HepG2 (cell line): ENCODE measurements at places on chromosomes 12 and 14.

DNA sequence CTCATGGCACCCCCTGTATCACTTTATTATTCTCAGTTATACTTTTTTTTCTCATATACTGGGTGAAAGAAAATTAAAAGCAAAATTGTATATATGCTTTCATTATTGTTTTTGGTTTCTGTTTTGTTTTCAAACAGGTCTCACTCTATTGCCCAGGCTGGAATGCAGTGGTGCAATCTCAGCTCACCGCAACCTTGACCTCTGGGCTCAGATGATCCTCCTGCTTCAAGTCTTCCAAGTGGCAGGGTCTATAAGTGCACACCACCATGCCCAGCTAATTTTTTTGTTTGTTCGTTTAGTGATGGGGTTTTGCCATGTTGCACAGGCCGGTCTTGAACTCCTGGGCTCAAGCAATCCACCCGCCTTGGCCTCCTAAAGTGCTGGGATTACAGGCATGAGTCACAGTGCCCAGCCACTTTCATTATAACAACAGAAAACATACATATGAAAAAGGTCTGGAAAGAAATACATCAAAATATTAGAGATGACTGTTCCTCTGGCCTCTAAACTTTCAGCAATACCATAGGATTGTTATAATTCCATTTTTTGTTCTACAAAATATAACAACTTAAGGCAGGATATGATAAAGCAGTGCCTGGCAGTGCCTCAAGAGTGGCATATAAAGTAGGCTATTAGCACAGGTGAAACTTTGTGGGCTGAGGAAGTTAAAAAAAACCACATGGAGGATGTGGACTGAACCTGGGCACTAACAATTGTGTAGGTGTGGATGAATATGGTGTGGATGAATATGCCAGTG, 5.8 kb upstream of the NTN4 start:
- no peak overlapping the region for H3K4me3 ChIP-seq
- peaks cover 69% of the 10 kb centered on the region for H3K4me1 ChIP-seq
- peak; percentile 81 for DNase-seq
- no peaks in the 10 kb centered on the region for H3K27me3 ChIP-seq

- H3K4me3 ChIP-seq, result peak overlapping the region; percentile 84
- H3K36me3 ChIP-seq, result 0 out of 3 replicates have a peak, but pooled peaks cover under 1% of the 10 kb centered on the region
- peak; percentile 84 for DNase-seq
- no peaks in the 10 kb centered on the region for H3K27me3 ChIP-seq
Observed at GRCh38 chr12:67647799-67648520, 585 bp upstream of the DYRK2 start.

GRCh38 chr12:127613056-127613455, 653.9 kb upstream of the TMEM132C start:
- H3K27me3 ChIP-seq, result no peaks in the 10 kb centered on the region
- no peak for DNase-seq
- H3K27ac ChIP-seq, result no peak overlapping the region
- H3K4me3 ChIP-seq, result no peak overlapping the region

DNA sequence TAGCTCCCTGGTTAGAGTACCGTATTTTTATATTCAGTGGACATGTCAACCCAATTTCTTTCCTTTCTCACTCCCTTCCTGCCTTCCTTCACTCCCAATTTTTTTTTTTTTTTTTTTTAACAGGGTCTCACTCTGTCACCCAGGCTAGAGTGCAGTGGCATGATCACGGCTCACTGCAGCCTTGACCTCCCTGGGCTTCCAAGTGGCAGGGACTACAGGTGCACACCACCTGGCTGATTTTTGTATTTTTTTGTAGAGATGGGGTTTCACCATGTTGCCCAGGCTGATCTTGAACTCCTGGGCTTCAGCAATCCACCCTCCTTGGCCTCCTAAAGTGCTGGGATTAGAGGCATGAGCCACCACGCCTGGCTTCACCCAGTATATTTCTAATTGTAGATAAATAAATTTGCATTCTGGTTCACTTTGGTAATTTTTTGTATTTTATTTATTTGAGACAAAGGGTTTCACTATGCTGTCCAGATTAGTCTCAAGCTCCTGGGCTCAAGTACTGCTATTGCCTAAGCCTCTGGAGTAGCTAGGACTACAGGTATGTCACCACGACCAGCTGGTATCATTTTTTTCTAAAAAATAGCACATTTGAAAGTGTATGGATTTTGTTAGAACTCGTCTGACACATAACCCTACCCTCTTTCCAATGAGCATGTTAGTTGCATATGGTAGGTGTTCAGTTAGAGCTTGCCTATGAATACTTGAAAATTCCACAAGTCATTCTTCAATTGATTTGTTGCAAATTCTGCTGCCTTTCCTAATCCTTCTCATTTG, 15.7 kb downstream of the SLC38A2 start:
- DNase-seq, result no peak
- no peak overlapping the region for H3K27ac ChIP-seq
- H3K4me1 ChIP-seq, result peaks cover 15% of the 10 kb centered on the region
- H3K4me3 ChIP-seq, result no peak overlapping the region
- H3K36me3 ChIP-seq, result peaks cover 14% of the 10 kb centered on the region
- no peaks in the 10 kb centered on the region for H3K27me3 ChIP-seq

- H3K4me1 ChIP-seq, result peaks cover 26% of the 10 kb centered on the region
- H3K27ac ChIP-seq, result no peak overlapping the region
- no peaks in the 10 kb centered on the region for H3K36me3 ChIP-seq
- H3K27me3 ChIP-seq, result peaks cover 2% of the 10 kb centered on the region; the same call in 1 of the 2 replicates
Observed at GRCh38 chr12:49868952-49869815, 26.3 kb upstream of the BCDIN3D start.

DNA sequence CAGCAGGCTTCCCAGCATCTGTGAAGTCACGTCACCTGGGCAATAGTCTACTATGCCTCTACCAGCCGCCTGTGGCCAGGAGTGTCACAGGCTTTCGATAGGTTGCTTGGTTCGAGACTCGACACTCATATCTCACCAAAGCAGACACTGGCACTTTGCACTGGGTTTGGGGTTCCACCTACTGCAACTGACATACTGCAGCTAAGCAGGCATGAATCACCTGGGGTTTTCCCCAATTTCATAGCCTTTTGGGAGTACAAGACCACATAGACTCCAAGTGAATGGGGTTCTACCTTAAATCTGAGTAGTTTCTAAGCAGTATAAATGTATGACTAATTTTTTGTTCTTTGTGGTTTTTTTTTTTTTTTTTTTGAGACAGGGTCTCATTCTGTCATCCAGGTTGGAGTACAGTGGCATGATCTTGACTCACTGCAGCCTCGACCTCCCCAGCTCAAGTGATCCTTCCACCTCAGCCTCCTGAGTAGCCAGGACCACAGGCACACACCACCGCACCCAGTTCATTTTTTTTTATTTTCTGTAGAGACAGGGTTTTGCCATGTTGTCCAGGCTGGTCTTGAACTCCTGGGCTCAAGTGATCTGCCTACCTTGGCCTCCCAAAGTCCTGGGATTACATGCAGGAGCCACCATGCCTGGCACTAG, 32.1 kb downstream of the DMAC2L start:
- DNase-seq, result no peak
- peaks cover 23% of the 10 kb centered on the region for H3K4me1 ChIP-seq
- H3K36me3 ChIP-seq, result no peaks in the 10 kb centered on the region
- H3K4me3 ChIP-seq, result no peak overlapping the region

- H3K27me3 ChIP-seq, result no peaks in the 10 kb centered on the region; the same call in none of the 2 replicates
- no peaks in the 10 kb centered on the region for H3K36me3 ChIP-seq
- peak; percentile 51 for DNase-seq
- no peaks in the 10 kb centered on the region for H3K4me1 ChIP-seq
Observed at GRCh38 chr14:64841121-64841651, 38.5 kb downstream of the SPTB start.

GRCh38 chr12:53518381-53518780, 11.1 kb upstream of the NPFF start:
- DNase-seq, result no peak
- H3K27me3 ChIP-seq, result no peaks in the 10 kb centered on the region
- H3K36me3 ChIP-seq, result peaks cover 20% of the 10 kb centered on the region
- no peak overlapping the region for H3K4me3 ChIP-seq
- H3K27ac ChIP-seq, result no peak overlapping the region

DNA sequence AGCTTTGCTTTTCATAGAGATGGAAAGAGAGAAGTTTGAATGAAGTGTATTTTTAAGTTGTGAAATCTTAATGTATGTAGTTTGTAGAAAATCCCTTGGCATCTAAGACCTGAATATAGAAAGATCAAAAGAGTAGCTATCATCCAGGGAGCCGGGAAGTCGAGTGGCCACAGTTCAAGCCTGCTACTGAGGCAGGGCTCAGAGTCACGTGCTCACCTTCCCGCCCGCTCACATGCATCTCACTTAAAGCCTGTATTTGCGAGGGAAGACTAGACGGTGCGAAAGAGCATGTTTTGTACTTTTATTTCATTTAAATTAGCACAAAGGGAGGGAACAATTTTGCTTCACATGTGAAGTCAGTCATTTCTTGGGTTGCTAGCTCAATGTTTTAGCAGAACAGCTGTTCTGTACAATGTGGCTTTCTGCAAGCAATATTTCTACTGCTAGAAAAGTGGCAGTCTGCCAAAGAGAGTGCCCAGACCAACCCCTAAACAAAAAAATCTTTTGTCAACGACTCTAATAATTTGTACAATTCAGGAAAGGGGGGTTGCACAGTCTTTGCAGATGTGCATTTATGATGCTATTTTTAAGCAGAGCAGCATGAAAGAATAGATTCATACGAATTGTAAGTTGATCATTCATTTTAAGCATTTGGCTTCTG, 290.7 kb downstream of the NPAS3 start:
- no peaks in the 10 kb centered on the region for H3K36me3 ChIP-seq
- no peak for DNase-seq
- H3K4me1 ChIP-seq, result no peaks in the 10 kb centered on the region
- no peak overlapping the region for H3K27ac ChIP-seq
- no peaks in the 10 kb centered on the region for H3K27me3 ChIP-seq

DNA sequence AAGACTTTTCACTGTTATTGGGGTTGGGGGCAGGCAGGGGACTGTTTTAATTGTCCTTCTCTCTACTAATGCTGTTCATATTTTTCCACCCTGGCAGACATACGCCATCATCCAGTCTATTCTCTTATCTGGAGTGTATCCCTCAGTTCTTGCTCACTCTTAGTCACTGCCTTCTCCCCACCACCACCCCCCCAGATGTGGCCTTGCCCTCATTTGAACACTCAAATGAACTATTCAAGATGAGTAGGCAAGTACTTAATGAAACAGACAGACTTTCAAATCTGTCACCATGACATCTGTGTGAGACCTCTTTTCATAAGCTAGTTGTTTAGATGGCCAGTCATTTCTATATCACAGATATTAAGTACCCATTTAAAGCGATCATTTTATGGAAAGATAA, 10.1 kb downstream of the NUDT4 start:
- peaks cover 33% of the 10 kb centered on the region for H3K4me1 ChIP-seq
- H3K27ac ChIP-seq, result no peak overlapping the region
- no peak for DNase-seq

GRCh38 chr12:42762395-42762925, 172.9 kb upstream of the PRICKLE1 start:
- no peak overlapping the region for H3K27ac ChIP-seq
- no peaks in the 10 kb centered on the region for H3K4me1 ChIP-seq
- H3K27me3 ChIP-seq, result no peaks in the 10 kb centered on the region; the same call in 1 of the 2 replicates
- no peak for DNase-seq

DNA sequence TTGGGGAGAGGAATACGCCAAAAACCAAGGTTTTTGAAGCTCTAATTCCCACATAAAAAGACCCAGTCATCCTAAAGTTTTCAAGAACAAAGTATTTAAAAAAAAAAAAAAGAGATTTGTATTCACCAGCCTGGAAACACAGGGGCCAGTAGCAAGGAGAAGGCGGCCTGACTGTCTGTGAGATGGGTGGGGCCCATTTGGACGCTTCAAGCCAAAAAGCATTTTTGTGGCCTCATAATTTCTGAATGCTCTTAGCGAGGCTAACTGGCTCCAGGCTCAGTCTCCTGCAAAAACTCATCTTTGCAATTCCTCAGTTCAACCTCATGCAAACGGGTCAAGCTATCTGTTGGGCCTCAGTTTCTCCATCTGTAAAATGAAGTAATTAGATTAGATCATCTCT, 514.1 kb downstream of the MED13L start:
- H3K27ac ChIP-seq, result no peak overlapping the region
- no peaks in the 10 kb centered on the region for H3K36me3 ChIP-seq

DNA sequence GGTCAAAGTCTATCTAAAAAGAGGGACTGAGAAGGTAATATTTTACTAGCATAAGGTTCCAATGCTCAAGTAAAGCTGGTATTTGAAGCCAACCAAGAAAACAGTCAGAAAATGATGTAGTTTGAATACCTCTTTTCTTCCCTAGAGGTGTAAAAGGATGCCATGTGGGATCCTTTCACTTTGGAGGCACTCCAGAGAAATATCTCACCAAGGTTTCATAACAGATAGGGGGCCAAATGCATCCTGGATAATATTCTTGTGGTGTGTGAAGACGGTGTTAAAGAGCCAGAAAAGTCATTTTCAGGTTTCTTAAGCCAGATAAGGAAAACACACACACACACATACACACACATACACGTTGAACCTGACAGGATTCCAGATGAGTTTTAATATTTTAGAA, 136.1 kb upstream of the PRKD1 start:
- H3K27me3 ChIP-seq, result no peaks in the 10 kb centered on the region
- no peak overlapping the region for H3K4me3 ChIP-seq
- no peak overlapping the region for H3K27ac ChIP-seq
- no peaks in the 10 kb centered on the region for H3K36me3 ChIP-seq
- DNase-seq, result no peak
- H3K4me1 ChIP-seq, result no peaks in the 10 kb centered on the region

GRCh38 chr12:70756118-70756517, 118.9 kb upstream of the PTPRB start:
- H3K4me1 ChIP-seq, result peaks cover 6% of the 10 kb centered on the region; the same call in 1 of the 2 replicates
- H3K36me3 ChIP-seq, result no peaks in the 10 kb centered on the region
- no peak overlapping the region for H3K4me3 ChIP-seq
- no peak for DNase-seq
- H3K27me3 ChIP-seq, result no peaks in the 10 kb centered on the region

- DNase-seq, result no peak
- peaks cover 72% of the 10 kb centered on the region for H3K4me1 ChIP-seq
- no peaks in the 10 kb centered on the region for H3K36me3 ChIP-seq
- H3K4me3 ChIP-seq, result no peak overlapping the region
Observed at GRCh38 chr14:94176808-94177207, 2.7 kb downstream of the PPP4R4 start.

DNA sequence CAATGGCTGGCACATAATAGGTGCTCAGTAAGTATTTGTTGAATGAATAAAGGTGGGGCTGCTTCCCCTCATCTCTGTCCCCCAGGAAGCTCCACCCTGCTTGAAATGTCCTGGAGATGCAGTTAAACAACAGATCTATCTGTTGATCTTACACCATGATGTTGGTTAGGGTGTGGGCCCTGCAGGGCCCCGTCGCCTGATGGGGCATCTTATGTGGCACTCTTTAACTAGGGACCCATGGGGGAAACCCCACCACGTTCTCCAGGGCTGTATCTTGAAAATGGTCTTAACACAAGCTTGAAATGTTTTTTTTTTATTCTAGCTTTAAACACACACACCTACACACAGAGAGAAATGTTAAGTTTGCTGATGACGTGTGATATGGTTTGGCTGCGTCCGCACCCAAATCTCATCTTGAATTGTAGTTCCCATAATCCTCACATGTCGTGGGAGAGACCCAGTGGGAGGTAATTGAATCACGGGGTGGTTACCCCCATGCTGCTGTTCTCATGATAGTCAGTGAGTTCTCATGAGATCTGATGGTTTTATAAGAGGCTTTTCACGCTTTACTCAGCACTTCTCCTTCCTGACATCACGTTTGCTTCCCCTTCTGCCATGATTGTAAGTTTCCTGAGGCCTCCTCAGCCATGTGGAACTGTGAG, 741.7 kb downstream of the VRK1 start:
- DNase-seq, result no peak
- no peak overlapping the region for H3K4me3 ChIP-seq
- H3K36me3 ChIP-seq, result no peaks in the 10 kb centered on the region
- H3K27ac ChIP-seq, result no peak overlapping the region
- no peaks in the 10 kb centered on the region for H3K27me3 ChIP-seq
